Fibroblast of skin of abdomen (primary cell): ENCODE measurements at places on chromosomes 2 and 18.

- no peak for DNase-seq
Observed at GRCh38 chr2:213214209-213214608, 62.8 kb upstream of the IKZF2 start.

DNA sequence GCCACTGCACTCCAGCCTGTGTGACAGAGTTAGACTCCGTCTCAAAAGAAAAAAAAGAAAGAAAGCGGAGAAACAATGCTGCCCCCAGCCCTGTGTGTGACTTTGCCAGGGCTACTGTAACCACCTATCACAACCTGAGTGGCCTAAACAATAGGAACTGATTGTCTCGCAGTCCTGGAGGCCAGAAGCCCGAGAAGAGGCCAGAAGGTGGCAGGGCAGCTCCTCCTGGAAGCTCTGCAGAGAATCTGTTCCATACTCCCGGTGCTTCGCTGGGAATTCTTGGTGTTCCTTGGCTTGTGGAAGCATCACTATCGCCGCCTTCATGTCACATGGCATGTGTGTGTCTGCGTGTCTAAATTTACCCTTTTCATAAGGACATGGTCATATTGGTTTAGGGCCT is 14.4 kb upstream of the RAB17 start:
- DNase-seq: peak; percentile 34

DNA sequence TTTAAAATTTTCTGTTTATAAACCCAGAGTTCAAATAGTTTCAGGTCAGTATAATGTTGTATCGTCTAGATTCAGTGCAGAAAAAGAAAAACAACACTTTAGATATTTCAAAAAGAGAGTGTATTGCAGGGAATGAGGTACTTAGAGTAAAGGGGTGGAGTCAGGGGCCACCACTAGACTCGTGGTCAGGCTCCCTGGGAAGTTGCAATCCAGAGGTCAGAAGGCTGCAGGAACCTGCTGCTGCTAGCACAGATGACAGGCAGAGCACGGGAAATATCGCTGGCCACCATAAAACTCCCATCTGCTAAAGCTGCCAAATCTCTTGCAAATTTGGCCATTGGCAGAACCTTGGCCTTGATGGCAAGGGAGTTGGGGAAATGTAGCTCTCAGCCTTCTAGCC is 64.6 kb downstream of the THNSL2 start:
- no peak for DNase-seq

- no peak for DNase-seq
Observed at GRCh38 chr2:126913881-126914615, 15.4 kb downstream of the TEX51 start.

DNA sequence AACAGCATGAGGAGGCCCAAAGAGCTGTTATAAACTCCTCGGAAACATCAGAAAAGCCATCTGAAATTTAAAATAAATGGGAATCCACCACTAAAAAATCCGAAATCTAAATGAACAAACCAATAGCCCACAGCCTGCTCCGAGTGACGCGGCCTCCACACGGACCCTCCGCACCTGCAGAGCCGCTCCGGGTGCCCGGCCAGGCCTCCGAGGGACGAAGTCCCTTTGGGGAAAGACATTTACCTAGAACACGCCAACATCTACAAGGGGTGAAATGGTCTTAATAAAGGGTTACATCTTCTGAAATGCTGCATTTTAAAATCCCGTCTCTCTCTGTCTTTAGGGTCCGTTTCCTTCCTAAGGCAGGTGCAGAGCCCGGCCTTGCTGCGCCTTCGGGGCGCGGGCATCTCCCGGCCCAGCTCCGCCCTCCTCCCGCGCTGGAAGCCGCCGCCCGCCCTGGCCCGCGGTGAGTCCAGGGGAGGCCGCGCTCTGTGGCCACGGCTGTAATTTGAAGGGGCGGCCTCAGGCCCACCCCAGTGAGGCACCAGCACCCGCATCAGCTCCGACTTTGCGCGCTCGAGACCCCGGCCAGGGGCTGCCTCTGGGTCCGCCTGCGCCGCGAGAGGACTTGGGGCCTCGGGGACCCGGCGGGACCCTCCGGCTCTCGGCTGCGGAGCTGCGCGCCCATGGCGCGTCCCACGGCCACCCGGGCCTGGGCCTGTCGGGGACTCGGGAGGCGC is 42.3 kb upstream of the CTDP1 start:
- no peak for DNase-seq

GRCh38 chr2:166381-166780 is 97.5 kb downstream of the SH3YL1 start:
- no peak for DNase-seq

- DNase-seq: no peak
Observed at GRCh38 chr18:59388817-59389216, 29.8 kb upstream of the LMAN1 start.

DNA sequence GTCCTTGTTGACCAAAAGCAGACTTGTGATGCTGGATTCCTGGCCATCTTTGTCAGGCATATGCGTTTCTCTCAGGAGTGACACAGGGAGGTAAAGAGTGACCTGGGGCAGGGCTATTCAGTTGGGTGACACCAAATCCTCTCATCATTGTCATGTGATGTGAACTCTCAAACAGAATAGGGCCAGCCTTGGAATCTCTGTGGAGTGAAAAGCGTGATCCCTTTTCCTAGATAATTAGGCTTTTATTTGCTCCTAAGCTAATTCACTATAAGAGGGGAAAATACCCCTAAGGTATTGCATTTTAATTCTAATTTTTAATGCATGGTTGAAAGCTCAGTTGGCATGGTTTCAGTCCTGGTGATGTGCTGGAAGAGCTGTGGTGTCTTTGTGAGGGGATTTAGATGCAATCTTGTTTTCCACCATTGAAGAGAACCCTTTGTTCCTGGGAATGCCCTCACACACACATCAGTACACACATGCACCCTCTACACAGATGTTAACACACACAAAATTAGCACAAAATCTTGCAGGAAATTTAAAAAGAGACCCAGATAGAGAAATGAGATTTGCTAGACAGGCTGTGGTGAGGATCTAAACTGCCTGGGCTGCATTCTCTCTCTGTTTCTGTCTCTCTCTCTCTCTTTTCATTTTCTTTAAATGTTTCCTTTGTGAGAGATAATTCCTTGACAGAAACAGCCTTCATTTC is 349.9 kb downstream of the TSN start:
- DNase-seq: no peak

- no peak for DNase-seq
Observed at GRCh38 chr2:134233728-134234136, 20.1 kb upstream of the MGAT5 start.

DNA sequence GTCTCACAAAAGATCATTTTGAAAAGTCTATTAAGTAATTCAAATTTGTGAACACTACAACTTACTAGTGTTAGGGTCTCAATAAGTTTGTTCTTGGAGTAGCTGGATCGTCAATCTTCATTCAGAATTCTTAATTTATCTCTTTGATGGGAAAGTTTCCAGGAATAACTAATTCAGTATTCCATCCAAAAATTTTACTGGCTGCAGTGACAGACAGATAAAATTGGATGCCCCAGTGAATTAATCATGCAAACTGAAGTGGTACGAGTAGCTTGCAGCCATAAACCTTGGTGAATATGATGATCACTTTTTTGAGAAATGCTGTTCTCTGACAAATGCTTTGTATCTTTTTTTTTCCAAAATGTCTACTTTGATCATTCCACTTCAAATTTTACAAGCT is 112.8 kb downstream of the LYPD6 start:
- DNase-seq: no peak

DNA sequence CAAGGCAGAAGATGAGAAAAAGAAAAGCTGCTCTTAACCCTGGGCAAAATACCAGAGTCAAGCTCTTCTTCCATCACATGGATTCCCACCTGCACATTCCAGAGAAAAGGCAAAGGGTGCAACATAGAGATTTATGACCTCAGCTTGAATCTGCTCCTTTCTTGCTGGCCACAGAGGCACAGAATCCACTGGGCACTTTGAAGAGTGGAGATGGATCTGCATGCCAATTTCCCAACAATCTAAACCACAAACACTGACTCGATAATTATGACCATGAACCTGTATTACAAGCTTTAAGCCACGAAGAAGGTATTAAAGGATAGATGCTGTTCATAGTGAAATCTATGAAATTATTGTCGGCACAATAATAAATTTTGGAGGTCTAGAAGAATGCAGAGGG is 237.3 kb downstream of the PID1 start:
- no peak for DNase-seq

DNA sequence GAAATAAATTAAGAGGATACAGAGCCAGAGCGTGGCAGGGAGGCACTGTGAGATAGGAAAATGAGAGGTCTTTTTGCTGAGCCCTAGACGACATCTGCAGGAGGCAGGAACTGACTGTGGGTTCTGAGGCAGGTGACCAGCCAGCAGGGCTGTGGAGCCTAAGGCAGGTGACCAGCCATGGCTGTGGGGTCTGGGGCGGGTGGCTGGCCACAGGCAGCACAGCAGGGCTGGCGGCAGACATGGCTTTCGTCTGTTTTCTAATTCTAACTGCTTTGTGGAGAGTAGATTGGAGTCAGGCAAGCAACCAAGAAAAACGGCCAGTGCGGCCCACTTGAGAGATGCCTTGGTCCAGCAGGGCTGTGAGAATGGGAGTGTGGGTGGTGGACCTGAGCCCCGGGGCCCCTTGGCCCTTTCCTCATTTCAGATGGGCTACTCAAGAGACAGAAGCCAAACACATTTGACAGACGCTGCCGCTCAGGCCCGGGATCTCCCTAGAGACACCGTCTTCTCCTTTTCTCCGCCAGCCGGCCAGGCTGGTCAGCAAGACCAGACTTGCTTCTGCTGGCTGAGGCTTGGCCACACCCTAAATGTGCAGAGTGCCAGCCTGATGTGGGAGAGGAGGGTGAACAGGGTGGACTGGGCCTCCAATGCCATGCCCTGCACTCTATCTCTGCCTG is 19.7 kb upstream of the GNAL start:
- no peak for DNase-seq

GRCh38 chr18:5518899-5519371 is 24.9 kb downstream of the EPB41L3 start:
- peak; percentile 34 for DNase-seq

DNA sequence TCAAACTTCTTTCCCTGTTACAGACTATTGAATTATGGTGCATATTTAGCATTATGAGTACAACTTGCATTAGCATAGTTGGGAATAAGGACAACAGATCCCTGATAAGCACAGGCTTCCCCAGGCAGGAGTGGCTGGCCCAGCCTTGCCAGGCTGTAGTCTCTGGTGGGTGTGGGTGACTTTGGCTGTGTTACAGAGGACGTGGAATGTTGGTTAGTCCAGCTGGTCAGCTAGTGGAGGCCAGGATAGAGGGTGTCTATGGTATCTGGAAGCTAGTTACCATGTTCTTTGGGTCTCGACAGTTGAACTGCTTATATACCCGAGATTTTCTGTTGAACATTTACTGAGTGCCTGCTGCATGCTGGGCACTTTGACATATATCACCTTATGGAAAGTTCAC is 4.7 kb downstream of the SH3RF3 start:
- no peak for DNase-seq

- DNase-seq: peak; percentile 1
Observed at GRCh38 chr2:210961249-210961648, 404.9 kb downstream of the CPS1 start.
